ENCODE measurements at places on chromosomes 2 and 18. TPM values are rescaled to one million over a fixed set of nuclear protein-coding genes. Genes with fewer than 3 reads are reported as not detected.

XDH gene
- 0.28 TPM for polyA plus RNA-seq

MERTK gene
- polyA plus RNA-seq, result 4.2 TPM

NYAP2 gene
- polyA plus RNA-seq, result 0.01 TPM

GORASP2 gene
- 41.4 TPM for polyA plus RNA-seq

FOXD4L1 gene
- 0.07 TPM for polyA plus RNA-seq

SP110 gene
- 8.6 TPM for polyA plus RNA-seq

ZSWIM2 gene
- not detected for polyA plus RNA-seq

CPLX4 gene
- polyA plus RNA-seq, result not detected

C2orf66 gene
- polyA plus RNA-seq, result 0.06 TPM

TMEM163 gene
- polyA plus RNA-seq, result 36.4 TPM

PAIP2B gene
- polyA plus RNA-seq, result 2.7 TPM

STRADB gene
- 12.7 TPM for polyA plus RNA-seq

SCN2A gene
- polyA plus RNA-seq, result 0.04 TPM

SLC19A3 gene
- polyA plus RNA-seq, result 2.1 TPM

AQP12A gene
- polyA plus RNA-seq, result not detected

HOXD13 gene
- polyA plus RNA-seq, result 0.51 TPM

TANC1 gene
- polyA plus RNA-seq, result 8.4 TPM

MOCOS gene
- 1.1 TPM for polyA plus RNA-seq

RAD51AP2 gene
- not detected for polyA plus RNA-seq

APCDD1 gene
- polyA plus RNA-seq, result 28.9 TPM

ACKR3 gene
- 36.0 TPM for polyA plus RNA-seq

RBM43 gene
- 4.8 TPM for polyA plus RNA-seq

FSHR gene
- not detected for polyA plus RNA-seq

Measured in adipose tissue (tissue), 3 donors.